HS-27A (cell line): ENCODE measurements at places on chromosomes 4 and X.

DNA sequence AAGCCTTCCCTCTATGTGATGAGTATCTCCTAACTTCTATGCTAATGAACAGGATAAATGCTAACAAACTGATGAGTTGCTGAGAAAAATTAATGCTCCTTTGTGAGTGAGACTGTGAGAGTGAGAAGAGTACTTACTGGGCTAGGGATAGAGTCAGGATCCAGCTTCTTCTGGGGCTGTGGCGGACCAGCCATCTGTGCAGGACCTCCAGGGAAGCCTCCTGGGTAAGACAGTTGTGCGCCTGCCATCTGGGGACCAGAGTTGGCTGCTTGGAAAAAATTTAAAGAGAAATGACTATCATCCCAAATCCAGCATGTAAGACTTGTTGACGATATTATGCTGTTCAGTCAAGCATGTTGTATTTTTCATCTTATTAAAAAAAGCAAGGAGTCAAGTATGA lies 21.0 kb downstream of the SEC24D start:
- DNase-seq: no peak

DNA sequence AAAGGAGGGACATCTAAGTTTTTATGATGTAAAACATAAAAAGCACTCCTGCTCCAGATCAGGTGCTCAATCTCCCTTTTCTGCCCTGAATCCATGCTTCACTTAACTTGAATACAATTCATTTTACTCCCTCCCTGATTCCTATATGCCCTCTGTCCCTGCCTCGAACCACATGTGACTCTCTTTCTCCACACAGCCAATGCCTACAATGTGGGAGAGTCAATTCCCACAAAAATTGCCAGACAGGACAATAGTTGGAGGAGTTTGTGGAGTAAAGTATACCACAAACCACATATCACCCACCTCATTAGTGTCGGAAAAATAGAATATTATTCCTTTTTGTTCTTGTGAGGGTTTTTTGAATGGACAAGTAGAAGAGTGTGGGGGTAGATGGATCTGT lies 9.7 kb downstream of the AMMECR1 start:
- DNase-seq: no peak

GRCh38 chr4:16206848-16207247 lies 19.4 kb downstream of the TAPT1 start:
- no peak for DNase-seq

DNA sequence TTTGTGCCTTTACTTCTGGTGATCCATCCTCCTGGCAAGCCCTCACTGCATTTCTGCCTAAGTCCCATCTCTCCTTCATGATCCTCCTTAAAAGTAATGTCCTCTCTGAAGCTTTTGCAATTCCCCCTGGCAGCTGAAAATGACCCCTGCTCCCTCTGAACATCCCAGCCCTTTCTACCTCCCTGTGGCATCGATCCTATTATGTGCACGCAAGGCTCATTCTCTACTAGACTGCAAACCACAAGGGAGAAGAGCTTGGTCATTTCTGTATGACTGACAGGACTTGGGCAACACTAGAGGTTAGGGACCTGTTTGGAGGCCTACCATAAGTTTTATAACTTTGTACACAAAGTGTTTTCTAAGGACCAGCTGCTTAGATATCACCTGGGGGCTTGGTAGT lies 50.8 kb upstream of the RAP2C start:
- no peak for DNase-seq

DNA sequence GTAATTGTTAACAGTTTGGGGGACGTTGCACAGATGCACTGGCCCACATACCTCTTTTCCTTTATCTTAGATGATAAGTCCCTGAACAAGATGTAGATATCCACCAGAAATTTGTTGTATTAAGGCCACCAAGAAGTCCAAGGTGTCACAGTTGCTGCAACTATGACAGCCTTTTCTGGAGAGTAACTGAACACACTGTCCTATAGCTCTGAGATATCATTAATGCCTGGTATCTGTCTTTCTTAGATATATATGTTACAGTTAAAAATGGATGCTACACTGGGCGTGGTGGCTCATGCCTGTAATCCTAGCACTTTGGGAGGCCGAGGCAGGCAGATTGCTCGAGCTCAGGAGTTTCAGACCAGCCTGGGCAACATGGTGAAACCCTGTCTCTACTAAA lies 77.8 kb upstream of the PRDX4 start:
- DNase-seq: no peak

GRCh38 chrX:15344106-15344505 lies 8.8 kb upstream of the PIGA start:
- DNase-seq: no peak

GRCh38 chr4:25013756-25014661 lies 16.7 kb downstream of the LGI2 start:
- no peak for DNase-seq

DNA sequence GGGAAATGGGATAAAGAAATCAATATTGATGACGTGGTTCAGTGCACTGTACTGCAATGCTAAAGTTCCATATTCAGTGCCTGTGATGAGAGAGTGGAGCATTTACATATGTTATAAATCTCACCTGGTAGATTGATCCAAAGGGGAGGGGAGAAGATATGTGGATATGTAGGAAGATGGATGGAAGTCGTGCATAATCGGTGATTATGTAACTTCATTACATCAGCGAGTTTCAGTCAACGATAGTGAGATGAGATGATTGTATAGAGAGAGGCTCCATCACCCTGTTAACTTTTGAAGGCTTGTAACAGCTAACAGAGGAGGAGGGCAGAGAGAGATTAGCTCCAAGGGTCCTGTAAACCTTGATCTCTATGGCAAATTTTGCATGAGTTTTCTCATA lies 1.8 kb downstream of the IL1RAPL1 start:
- no peak for DNase-seq

DNA sequence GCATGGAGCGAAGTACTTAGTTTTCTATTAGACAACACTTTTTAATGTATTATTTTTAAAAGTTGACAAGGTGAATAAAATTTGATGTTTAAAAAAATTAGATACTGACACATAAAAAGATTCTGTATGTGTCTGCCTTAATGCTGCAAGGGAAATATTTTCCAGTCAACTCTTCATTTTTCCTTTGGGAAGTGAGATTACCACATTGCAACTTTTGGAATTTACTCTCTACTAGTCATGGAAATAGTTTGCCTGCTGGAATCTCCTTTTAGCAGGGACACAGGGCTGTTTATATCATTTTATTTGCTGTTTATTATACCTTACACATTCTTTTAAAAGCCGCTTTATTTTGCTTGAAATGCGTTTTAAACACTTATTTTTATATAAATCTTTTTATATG lies 135.1 kb downstream of the MID1 start:
- no peak for DNase-seq

DNA sequence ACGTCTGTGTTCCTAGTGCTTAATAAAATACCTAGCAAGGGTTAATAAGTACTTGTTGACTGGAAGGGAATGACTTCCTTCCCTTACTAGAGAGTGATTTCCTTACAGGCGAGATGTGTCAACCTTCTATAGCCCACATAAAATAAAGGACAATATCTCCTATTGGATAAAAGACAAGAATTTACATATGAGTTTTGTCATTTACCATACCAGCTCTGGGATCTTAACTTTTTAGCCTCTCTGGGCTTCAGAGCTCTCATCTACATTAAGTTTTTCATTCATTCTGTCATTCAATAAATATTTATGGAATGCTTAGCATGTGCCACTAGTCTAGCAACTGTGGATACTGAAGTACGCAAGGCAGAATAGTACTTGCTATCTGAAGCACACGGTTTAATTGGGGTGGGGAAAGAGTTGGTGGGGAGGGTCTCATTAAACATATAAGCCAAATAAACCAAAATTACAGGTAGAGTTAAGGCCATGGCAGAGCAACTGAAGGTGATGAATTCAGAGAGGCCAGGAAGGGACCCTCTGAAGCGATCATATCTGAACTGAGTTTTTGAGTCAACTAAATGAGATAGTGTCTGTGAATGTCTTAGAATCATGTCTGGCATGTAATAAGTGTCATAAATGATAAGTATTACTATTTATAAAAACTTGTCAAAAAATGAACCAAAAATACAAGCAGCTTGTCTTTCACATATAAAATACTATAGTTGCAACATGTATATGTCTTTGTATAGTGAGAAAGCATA lies 91.6 kb upstream of the BMP2K start:
- DNase-seq: peak; percentile 73

DNA sequence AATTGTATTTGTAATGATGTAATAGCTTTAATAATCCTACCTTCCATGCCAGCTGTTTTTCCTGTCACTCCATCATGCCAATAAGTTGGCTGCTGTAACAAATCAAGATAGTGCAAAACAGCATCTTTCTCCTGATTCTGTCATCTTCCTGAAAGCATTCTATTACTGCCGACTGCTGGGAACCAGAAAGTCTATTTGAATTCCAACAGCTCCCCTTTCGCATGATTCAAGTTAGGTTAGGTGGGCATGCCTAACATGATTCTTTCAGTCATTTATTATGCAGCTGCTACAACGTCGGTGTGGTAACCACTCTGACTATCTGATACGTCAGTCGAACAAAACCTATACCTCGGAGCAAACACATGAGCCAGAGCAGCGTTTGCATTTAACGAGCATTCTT lies 127.9 kb upstream of the DMD start:
- DNase-seq: no peak

- no peak for DNase-seq
Observed at GRCh38 chrX:66014084-66014483, 25.8 kb downstream of the VSIG4 start.

- no peak for DNase-seq
Observed at GRCh38 chrX:110806145-110806544, 10.5 kb upstream of the CHRDL1 start.

- DNase-seq: no peak
Observed at GRCh38 chrX:14920196-14920595, 47.0 kb downstream of the MOSPD2 start.

DNA sequence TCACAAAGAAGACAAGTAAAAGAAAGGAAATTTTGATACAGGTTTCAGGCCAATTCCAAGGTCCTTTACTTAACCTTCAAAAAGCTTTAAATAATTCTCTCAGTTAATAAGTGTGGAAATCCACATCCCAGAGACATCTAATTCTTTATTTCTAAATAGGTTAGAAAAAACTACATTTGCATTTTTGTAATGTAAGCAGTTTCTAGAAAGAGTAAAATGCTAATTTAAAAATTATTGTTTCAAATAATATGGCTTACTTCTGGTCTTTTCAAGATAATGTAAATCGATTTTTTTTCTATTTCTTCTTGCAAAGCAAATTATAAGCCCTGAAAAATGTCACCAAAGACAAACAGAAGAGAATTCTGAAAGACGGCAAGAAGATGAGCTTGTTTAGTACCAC lies 180.4 kb upstream of the HHIP start:
- no peak for DNase-seq

DNA sequence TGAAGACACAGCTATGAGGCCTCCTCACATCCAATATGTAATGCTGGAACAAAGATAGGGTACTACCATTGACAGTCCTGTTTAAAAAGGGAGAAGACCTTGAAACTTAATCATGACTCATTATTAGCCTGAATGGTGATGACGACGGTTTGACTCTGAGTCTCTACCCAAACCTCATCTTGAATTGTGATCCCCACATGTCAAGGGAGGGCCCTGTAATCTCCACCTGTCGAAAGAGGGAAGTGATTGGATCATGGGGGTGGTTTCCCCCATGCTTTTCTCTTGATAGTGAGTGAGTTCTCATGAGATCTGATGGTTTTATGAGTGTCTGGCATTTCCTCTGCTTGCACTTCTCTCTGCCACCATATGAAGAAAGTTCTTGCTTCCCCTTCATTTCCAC lies 395.3 kb upstream of the CPEB2 start:
- no peak for DNase-seq

DNA sequence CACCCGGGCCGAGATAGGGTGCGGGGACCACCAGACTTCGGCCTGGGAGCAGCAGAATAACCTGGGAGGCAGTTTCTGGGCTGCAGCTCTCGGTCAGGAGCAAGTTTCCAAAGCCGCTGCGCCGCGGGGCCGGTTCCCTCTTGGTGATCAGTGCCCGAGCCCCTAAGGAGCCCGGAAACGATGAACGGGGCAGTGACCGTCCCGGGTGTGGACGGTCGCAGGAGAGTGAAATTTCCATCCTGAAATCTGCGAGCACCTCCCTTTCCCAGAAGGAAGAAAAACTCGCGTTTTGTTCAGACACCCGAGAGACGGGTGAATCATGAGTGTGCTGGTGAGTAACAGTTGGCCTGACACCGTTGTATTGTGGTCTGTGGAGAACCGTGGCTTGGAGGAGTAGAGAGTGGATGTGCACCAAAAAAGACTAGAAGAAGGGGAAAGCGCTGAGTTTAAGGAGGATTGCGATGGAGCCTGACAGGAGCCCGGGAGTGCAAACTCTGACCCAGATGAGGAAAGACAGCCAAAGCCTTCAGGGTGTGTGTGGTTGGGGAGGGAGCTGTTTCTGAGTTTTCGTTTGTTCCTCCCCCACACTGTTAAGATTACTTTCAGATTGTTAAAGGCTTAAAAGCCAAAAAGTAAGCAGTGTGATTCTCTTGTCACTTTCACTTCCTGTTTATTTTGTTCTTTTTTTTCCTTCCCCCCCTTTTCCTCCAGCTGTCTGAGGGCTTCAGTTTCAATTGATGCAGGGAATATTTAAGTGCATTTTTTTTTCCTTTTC lies 828 bp downstream of the MCUB start:
- peak; percentile 55 for DNase-seq

DNA sequence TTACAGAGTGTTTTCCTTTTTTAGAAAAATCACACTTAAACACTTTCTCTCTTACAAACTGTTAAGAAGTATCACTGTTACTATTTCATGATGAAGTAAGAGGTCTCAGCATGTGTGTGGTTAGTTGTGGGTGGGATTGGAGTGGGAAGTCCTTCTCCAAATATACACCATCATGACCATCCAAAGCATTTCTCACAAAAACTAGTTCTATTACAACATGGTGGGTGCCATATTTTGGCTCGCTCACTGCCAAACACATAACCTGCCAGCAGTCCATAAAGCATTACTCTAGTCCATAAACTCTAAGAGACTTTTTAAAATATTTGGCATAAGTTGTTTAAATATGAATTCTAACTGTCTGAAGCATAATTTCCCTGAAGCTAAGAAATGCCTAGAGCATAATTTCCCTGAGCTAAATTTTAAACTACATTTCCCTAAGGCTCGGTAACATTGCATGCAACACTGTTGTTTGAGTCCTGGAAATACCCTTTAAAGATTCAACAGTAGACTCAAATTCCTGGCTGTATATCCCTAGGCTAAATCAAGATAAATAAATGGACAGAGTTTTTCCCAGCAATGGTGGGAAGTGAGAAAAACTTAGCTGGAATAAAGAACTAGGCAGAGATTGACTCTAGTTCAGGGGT lies 415.0 kb upstream of the INTU start:
- DNase-seq: no peak
